ENCODE measurements at places on chromosomes 6 and 20.

GRCh38 chr6:44925100-44925739 lies 402.9 kb upstream of the RUNX2 start:
- peak; percentile 3 for DNase-seq

DNA sequence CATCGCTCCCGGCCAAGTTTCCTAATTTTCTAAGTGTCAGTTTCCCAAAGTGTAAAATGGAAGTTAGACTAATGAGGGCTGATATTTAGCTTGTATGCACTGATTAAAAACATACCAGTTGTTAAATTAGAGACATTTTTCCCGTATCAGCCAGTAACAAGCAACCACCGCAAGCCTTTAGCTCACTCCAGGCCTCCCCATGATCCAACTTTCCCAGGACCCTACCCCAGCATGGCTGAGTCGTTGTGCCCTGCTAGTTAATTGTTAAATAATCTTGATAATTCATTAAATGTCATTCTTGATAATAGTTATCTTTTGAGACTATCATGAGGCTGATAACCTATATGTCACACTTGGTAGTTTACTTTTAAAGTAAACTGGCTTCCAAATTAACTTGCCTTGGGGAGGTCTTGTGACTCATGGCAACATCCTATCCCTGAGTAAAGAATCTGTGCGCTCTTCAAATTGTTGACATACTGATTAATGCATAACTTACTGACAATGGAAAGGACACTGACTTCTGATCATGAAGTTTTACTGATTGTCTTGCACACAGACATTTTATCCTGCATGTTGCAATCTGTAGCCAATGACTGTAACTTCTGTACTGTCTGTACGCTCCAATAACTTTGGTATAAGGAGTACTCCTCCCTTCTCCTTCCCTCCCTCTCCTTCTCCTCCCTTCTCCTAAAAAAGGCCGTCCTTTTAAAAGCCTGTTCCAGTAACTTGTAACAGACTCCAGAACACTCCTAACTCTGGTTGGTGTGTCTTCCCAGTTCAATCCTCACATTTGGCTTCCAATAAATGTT lies 6.3 kb upstream of the GTF3C6 start:
- no peak for DNase-seq

DNA sequence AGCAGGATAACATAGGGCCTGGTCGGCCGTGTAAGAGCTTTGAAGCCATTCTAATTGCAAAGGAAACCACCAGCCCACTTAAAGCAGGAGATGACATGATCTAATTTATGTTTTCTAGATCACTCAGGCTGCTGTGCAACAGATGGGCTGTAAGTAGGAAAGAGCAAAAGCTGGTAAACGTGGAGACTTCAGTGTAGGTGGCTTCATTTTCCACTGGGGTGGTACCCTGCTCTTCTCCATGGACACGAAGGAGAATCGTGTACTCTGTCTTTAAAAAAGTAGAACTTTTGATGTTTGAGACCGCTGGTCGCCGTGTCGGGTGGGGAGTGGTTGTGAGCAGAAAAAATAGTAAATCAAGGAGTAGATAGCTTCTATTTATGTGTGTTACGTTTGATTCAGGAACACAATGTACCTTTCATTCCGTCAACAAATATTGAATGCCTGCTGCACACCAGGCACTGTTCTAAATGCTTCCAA lies 6.4 kb downstream of the CASS4 start:
- no peak for DNase-seq

DNA sequence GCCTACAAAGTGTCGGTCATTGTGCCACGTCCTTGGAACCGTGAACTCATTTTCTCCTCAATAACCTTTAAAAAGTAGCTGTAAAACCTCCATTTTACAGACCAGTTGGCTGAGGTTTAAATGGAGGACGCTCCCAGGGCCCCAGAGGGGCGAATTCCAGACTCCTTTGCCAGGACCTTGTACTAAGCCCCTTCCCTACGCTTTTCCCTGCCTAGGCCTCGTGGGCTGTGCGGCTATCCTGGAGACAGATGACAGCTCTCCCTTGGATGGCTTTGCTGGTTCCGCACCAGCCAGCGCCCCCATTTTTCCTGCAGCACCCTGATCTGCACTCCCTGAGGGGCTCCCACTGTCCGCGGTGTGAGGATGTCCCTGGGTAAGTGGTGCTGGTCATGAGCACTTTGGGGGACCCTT lies 12.1 kb upstream of the SNHG17 start:
- DNase-seq = no peak

GRCh38 chr6:167710363-167710920 lies 116.3 kb upstream of the AFDN start:
- DNase-seq = no peak
